NCI-H460 (cell line): ENCODE measurements at places on chromosomes 4 and X. TPM values are rescaled to one million over a fixed set of nuclear protein-coding genes. Genes with fewer than 3 reads are reported as not detected.

GRCh38 chr4:109821185-109821584, 5.6 kb downstream of the GAR1 start:
- DNase-seq: no peak

GRCh38 chr4:40458683-40459082, 123.5 kb downstream of the CHRNA9 start:
- no peak for DNase-seq

GRCh38 chr4:69831646-69832325, 28.2 kb downstream of the SULT1E1 start:
- DNase-seq: no peak

DNA sequence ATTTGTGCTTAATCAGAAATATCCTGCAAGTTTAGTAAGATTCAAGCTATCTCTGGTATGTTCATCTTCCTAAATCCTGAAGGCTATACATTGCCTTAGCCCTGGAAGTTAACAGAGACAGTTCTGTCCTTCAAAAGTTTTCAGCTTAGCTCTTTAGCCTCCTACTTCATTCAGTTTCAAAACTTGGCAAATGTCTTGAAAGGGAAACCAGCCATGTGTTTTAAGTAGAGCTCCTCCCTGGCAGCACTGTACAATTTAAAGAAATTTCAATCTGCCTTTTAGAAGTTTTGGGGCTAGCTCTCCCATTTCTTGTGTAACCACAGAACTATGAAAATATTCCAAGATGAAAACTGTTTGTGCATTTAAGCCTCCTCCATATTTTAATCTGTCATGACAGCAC, 47.0 kb downstream of the FANCB start:
- DNase-seq: no peak

GRCh38 chr4:97845758-97846157, 297.5 kb downstream of the STPG2 start:
- DNase-seq: no peak

DNA sequence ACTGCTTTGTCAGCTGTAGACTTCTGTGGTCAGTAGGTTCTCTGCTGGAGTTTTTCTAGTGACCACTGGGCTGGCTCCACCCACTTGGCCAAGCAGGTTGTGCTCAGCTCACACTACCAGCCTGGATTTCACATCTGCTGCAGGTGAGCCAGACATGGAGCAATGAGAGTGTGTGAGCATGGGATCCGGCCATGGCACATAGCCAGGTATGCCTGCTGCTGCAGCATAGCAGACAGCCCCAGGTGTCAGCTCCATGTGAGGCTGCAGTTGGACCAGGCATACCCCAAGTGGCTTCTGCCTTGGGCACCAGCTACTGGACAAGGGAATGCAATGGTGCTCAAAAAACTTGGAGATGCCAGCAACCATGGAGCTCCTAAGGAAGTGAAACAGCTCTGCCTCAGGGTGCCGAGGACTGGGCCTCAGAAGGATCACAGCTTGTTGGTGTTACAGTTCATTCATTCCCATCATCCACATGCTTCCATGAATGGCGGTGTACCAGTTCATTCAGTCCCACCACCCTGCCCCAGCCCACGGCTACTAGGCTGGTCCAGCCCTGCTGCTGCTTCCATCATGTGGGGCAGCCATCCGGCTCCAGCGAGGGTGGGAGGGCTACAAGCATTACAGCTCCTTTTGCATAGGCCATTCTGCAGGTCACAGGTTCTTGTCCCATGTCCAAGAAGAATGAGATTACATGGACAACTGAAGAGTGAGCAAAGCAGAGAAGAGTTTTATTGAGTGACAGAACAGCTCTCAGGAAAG, 389.1 kb upstream of the PCDH7 start:
- DNase-seq: no peak

DNA sequence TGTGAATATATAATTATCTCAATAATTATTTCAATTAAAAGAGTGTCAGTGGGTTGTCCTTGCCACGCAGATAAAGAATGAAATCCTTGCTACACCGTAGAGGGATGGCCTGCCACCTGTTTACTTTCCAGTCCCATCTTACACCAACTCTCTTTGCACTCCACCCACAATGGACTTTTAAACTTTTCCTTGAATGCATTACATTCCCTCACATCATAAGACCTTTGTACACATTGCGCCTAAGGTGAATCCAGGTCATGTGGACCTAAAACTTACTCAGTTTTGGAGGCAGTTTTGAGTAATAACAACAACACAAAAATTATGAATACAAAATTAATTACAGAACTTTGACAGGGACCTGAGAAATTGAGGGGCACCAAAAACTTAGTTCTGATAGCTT, 78.7 kb upstream of the PDE5A start:
- DNase-seq: no peak

DNA sequence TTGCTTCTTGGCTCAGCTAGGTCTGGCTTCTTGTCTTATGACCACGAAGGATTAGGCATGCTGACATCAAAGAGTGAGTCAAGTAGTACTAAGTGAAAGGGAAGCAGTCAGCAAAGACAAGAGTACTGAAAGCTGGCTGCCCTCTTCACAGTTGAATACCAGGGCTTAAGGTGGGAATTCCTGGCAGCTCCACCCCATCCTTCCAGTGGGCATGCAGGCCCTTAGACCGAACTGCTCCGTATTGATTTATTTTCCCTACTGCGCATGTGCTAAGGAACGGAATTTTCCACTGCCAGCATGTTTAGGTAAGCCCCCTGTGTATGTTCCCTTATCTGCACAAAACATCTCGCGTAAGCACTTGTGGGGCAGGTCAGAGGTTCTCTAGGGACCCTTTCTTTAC, 2320.1 kb downstream of the ARAP2 start:
- no peak for DNase-seq

- no peak for DNase-seq
Observed at GRCh38 chrX:42505016-42505415, 272.9 kb downstream of the PPP1R2C start.

DNA sequence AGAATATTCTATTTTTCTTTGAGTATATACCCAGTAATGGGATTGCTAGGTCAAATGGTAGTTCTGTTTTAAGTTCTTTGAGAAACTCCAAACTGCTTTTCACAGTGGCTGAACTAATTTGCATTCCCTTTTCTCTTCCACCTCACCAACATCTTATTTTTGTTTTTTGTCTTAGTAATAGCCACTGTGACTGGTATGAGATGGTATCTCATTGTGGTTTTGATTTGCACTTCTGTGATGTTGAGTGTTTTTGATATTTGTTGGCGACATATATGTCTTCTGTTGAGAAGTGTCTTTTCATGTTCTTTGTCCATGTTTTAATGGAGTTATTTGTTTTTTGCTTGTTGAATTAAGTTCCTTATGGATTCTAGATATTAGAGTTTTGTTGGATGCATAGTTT, 24.4 kb downstream of the AIMP1 start:
- no peak for DNase-seq

- no peak for DNase-seq
Observed at GRCh38 chrX:155995321-155995875, 2.1 kb upstream of the IL9R start.

GRCh38 chr4:6426571-6427438, 45.6 kb downstream of the PPP2R2C start:
- no peak for DNase-seq

DNA sequence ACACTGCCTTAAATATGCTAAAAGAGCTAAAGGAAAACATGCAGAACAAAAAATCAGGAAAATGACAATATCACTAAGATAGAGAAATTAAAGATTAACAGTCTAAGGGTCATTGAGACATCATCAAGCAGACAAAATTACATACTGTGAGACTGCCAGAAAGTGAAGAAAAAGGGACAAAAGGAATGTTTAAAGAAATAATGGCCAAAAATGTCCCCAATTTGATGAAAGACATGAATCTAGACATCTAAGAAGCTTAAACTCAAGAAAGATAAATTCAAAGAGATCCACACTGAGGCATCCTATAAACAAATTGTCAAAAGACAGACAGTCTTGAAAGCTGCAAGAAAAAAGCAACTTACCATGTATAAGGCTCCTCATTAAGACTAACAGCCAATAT, 63.7 kb downstream of the OPHN1 start:
- DNase-seq: no peak

GRCh38 chr4:168374772-168375523, 56.4 kb upstream of the DDX60 start:
- DNase-seq: no peak

DNA sequence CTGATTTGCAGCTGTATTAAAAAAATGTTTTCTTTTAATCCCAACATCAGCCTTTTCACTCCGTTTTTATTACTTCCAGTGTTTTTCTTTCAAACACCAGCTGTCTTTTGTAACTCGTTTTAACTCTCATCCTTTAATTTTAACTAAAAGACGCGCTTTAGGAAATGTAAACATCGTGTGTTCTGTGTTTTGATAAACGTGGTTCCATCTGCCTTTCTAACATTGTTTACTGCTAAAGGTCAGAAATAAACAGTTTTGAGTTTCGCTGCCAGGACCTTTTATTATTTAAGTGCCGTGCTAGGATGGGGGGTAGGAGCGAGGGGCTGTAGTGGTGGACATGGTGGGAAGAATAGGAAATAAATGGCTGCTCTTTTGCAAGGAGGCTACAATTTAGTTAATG, 1.5 kb downstream of the N4BP2 start:
- DNase-seq: no peak

DNA sequence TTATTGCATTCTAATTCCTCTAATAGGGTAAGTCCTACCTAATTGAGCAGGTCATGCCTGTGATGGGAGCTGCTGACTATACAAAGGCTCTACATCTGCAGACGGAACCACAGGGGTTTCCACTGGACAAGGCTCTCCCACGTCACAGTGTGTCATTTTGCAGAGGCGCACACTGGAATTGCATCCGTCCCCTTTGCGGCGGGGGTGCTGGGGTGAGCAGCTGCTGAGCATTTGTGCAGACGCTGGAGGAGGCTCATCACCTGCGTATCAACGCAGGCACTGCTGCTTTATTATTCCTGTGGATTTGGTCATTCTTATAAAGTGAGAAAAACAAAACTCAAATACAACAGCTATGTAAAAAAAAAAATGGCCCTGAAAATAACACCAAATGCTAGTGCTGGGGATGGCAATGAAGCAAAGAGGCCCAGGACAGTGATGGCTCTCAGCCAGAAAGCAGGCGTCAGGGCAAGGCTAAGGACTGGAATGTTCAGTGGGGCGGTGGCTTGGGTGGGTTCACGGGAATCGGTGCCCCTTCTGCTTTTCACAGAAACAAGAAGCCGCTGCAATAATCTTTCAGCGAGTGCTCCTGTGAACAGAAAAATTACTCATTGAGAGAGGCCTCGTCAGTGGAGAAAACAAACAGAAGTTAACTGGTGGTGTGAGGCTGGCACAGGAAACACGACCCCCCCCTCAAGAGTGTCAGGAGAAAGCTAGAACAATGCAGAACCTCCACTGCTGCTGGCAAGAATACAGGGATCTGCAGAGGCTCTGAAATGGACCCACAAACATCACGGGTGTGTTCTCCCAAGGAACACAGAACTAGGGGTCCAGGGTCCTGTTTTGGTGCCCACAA, 67.8 kb downstream of the GATB start:
- no peak for DNase-seq

DNA sequence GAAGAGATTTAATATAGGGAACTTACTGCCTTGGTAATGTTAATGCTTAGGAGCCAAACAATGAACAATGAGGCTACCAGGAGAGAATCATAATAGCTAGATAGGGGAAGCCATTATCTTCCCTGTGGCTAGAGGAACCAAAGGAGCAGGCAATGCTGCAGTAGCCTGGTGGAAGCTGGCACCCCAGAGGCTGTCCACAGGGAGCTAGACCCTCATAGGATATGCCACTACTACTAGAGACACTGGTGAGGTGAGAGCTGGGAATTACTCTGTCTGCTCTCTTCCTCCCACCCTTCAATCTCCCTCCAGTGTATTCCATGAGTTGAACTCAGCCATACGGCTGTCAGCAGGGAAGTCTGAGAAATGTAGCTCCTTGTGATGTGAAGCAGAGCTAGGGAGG, 601.4 kb downstream of the KCNIP4 start:
- DNase-seq: no peak

- DNase-seq: no peak
Observed at GRCh38 chr4:178273168-178273567, 830.9 kb upstream of the AGA start.

- DNase-seq: no peak
Observed at GRCh38 chr4:88419874-88420273, 37.0 kb upstream of the HERC5 start.

DNA sequence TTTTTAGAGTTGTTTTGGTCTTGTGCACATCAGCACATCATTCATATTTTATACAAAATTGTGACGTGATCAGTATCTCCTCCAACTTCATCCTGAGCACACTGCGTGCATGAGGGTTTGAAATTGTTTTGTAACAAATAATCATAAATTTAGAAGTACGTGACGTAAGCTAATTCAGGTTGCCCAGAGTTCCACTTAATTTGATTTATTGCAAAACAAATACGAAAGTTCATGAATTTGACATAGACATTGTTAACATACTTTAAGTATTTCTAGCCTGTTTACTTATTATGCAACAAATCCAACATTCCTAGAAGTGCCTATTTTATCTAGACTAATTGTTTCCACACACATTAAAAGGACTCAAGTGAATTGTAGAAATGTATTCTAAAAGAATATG, 48.3 kb downstream of the MAP7D3 start:
- DNase-seq: no peak

DNA sequence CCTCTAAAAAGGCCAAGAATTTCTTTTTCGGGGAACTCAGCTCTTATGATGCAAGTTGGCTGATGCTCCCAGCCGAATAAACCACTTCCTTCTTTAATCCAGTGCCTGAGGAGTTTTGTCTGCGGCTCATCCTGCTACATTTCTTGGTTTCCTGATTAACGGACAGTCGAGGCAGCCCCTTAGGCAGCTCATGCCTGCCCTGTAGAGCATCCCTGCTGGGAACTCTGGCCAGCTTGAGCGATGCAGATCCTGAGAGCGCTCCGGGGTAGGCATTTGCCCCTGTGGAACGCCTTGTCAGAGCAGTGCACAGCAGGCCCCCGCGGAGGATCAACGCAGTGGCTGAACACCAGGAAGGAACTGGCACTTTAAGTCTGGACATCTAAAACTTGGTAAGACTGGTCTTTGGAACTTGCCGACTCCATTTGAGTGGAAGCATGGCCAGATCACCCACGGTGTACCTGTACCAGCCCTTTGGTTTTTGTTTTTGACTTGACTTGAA, 3.1 kb downstream of the CT45A10 start:
- no peak for DNase-seq

FRYL gene
- total RNA-seq: 28.7 and 31.0 TPM in 2 replicates

ADH7 gene
- total RNA-seq: not detected in 2 replicates

MXRA5 gene
- total RNA-seq: not detected in 2 replicates

SUPT20HL2 gene
- not detected in 2 replicates for total RNA-seq

CXXC4 gene
- 0.03 and 0.22 TPM in 2 replicates for total RNA-seq

EVC2 gene
- total RNA-seq: not detected in 2 replicates

MAGEA11 gene
- 0.10 TPM in 1 of 2 replicates, not detected in the other for total RNA-seq

ASIC5 gene
- not detected in 2 replicates for total RNA-seq

C4orf54 gene
- 0.05 and 0.06 TPM in 2 replicates for total RNA-seq

NPFFR2 gene
- total RNA-seq: not detected in 2 replicates

SPOCK3 gene
- total RNA-seq: 0.20 TPM in 1 of 2 replicates, not detected in the other
